ENCODE measurements at places on chromosomes 16 and 17.

- no peak for DNase-seq
Measured at GRCh38 chr17:31854672-31855071, 4.4 kb downstream of the COPRS start.

GRCh38 chr17:29958947-29959657 lies 17.7 kb downstream of the EFCAB5 start:
- DNase-seq, result no peak

DNA sequence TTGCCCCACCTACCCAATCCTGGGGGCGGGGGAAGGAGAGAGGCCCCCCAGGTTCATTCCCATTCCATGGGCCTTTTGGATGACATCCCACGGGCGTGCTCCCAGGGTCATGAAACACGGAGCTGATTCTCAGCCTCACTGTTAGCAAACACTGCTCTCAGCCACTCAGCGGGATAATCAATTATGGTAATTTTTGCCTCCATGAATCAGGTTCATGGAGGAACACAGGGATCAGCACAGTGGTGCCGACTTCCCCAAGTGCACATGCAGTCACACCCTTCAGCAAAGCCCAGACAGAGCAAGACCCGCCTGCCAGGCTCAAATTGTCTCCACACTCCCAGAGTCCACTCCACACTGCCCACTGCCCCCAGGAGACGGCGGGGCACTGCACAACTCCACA lies 164.6 kb downstream of the ENGASE start:
- DNase-seq, result no peak

DNA sequence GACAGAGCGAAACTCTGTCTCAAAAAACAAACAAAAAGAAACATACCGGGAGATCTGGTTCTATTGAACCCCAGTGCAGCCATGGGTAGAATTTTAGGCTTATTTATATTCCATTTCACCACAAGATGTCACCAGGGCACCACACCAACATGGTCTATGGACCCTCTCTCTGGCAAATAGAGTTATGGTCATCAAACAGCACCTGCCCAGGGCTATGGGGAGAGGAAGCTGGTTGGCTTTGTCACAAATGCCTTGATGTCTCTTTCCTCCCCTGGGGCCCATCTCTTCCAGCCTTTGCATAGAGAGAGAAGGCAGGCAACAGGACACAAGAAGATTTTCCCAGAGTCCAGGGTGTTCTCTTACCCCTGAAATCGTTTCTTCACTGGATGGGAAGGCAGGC lies 128.4 kb downstream of the WWOX start:
- DNase-seq, result no peak

- no peak for DNase-seq
Measured at GRCh38 chr16:4067262-4068001, 48.8 kb downstream of the ADCY9 start.
